ENCODE measurements at places on chromosomes 5 and 9.

GRCh38 chr5:42026446-42026845 lies 101.4 kb downstream of the FBXO4 start:
- DNase-seq = no peak
- no peak overlapping the region for H3K27ac ChIP-seq
- no peaks in the 10 kb centered on the region for H3K4me1 ChIP-seq
- H3K27me3 ChIP-seq = no peaks in the 10 kb centered on the region
- no peaks in the 10 kb centered on the region for H3K36me3 ChIP-seq

- H3K27ac ChIP-seq = no peak overlapping the region
- no peak overlapping the region for H3K4me3 ChIP-seq
- no peaks in the 10 kb centered on the region for H3K27me3 ChIP-seq
- no peak for DNase-seq
Measured at GRCh38 chr5:14405267-14405666, 176.3 kb upstream of the OTULINL start.

DNA sequence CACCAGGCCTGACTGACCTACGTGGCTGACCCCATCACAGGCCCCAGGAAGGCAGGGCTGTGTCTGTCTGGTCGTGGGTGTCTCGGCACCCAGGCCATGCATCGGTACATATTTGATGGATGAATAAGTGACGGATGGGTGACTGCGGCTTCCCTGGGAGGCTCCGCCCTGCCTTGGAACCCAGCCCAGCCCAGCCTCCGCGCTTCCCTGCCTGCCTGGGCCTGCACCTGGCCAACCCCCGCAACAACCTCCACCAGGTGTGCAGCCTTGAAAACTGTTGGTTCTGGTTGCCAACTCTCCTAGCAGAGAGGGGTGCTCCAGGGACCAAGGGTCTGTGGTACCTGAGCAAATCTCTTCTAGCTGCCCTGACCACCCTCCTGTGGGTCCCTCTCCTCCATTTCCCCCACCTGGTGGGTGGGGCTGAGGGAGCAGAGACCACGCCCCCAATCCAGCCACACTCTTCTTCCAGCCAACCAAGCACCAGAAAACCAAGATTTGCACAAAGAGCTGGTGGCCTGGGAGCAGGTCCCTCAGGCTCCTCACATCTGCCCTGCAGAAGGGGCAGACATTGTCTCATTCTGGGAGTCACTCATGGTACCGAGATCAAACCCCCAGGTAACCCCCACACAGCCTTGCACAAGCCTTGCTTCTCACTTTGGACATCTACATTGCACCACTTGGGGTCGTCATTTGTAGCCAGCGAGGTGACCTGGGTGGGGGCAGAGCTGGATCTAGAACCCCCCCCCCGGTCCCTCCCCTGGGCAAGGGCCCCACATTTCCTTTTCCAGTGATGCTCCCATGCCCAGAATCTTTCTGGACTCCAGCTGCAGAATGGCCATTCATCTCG lies 100.6 kb upstream of the IER5L start:
- H3K27ac ChIP-seq = no peak overlapping the region
- DNase-seq = no peak
- no peak overlapping the region for H3K4me3 ChIP-seq

GRCh38 chr9:7370988-7371387 lies 428.6 kb downstream of the DMAC1 start:
- no peak overlapping the region for H3K27ac ChIP-seq
- no peaks in the 10 kb centered on the region for H3K27me3 ChIP-seq
- H3K4me3 ChIP-seq = no peak overlapping the region
- DNase-seq = no peak
- no peaks in the 10 kb centered on the region for H3K4me1 ChIP-seq

GRCh38 chr5:74009502-74009901 lies 383.5 kb downstream of the ARHGEF28 start:
- H3K4me3 ChIP-seq = no peak overlapping the region
- no peaks in the 10 kb centered on the region for H3K27me3 ChIP-seq
- H3K4me1 ChIP-seq = no peaks in the 10 kb centered on the region
- H3K27ac ChIP-seq = no peak overlapping the region
- no peaks in the 10 kb centered on the region for H3K36me3 ChIP-seq

Data from CD4-positive, alpha-beta memory T cell (primary cell).